ENCODE measurements at places on chromosomes 16 and 17.

GRCh38 chr16:57946181-57946801 is 24.6 kb downstream of the CNGB1 start:
- DNase-seq, result no peak

GRCh38 chr16:10552281-10552680 is 28.1 kb downstream of the EMP2 start:
- DNase-seq, result no peak

GRCh38 chr16:84271866-84272265 is 22.8 kb upstream of the WFDC1 start:
- peak; percentile 28 for DNase-seq

DNA sequence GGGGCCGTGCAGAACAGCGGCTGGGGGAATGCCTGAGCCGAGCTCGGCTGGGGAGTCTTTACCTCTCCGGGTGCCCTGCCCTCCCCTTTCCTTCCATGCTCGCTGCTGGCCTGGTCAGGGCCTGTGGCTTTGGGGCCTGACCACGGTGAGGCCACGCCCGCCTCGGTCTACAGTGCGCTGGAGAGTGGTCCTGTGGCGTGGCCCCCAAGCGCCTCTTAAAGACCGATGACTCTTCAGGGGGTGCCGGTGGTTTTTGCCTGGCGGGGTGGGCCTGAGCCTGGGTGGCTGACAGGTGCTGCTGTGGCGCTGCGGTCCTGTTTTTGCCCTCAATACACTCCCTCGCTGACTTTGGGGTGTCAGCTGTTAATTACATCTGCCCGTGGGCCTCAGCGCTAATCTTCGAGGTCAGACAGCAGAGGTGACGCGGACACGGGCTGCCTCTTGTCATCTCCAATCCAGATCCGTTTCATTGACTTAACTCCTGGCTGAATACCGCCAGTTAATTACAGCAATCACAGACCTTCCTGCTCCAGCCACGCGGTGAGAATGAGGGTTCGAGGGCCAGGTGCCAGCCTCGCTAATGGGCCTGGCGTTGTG is 29.7 kb downstream of the GSE1 start:
- DNase-seq, result no peak

DNA sequence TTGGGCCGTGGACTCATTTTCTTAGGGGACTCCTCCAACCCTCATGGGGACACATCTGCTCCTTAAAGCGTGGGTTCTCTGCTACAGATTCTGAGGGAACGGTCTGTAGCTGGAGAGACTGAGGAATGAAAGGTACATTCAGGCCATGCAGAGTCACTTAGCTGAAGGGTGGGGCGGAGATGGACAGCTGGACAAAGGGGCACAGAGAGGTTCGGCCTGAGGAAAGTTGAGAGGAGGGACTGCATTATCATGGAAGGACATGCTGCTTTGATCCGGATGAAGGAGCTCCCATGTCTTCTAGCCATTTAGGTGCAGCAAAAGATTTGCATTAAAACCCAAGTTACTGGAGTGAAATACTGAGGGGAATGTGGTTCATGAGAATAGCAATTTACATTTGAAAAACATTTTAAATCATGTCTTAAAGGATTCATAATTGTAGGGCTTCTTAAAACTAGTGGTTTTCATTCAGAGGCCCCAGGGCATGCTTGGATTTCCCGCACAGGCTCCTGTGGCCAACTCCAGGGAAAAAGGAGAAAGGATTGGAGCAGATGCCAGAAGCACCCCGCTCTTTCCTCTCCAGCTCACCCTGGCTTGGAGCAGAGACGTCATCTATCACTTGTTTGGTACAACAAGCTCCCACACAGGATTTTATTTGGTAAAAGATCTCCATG is 54.2 kb downstream of the CDRT4 start:
- DNase-seq, result no peak

- DNase-seq, result no peak
These were observed 26.4 kb upstream of the MRPS23 start for GRCh38 chr17:57876023-57876865.

DNA sequence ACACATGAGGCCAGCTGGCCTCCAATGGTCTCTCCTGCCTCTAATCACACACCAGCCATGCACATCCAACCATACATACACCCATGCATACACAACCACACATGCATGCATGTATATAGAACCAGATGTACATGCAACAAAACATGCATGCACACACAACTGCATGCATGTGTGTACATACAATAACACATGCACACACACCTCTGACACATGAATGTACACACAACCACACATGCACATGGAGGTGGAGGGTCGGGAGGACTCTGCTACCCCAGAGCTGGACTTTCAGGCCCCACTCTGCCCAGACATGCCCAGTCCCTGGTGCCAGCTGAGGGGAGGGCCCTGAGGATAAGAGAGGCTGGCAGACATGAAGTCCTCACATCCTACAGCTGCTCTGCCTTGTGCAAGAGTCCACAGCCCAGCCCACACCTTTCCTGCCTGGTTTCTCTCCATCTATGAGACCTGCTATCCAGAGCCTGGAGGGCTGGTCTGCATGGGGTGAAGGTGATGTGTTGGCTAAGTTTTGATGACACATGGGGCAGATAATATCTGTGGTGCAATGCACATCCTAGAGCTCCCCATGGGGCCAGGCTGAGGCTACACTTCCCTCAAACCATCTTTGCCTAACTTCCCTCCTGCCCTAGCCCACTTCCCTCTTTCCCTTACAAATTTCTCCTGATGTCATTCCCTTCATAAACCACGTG is 50.9 kb upstream of the SDK2 start:
- no peak for DNase-seq

GRCh38 chr16:54048586-54049495 is 237.7 kb downstream of the IRX3 start:
- DNase-seq, result no peak

- no peak for DNase-seq
These were observed 7.2 kb downstream of the SLC43A2 start for GRCh38 chr17:1621273-1621954.

DNA sequence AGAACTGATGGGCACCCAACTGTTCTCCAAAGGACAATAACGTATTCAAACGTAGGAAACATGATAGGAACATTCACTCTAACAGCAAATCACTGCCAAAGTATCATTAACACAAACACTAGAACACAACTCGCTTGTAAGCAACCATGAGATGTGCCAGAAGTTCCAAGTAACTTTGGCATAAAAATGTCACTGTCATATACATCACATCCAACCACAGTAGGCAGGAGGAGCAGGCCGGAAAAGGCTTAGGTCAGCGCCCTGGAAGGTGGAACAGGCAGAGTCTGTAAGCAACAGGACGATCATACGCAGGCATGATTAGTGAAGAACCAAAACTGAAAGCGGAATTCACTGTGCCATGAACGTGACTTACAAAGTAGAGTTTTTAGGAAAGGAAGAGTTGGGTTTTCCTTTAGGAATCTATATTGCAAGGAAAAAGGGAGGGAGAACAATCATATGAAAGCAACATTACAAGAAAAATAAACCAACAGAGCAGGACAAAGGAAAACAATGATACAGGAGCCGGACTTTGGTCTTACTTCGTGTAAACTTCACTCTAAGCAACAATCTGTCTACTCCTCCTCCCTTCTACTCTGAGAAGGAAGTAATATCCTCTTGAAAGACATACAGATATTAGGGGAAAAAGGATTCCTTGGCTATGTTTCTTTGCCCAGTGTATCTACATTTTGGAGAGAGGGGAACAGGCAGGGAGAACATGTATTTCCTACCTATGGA is 52.3 kb downstream of the YWHAE start:
- no peak for DNase-seq

DNA sequence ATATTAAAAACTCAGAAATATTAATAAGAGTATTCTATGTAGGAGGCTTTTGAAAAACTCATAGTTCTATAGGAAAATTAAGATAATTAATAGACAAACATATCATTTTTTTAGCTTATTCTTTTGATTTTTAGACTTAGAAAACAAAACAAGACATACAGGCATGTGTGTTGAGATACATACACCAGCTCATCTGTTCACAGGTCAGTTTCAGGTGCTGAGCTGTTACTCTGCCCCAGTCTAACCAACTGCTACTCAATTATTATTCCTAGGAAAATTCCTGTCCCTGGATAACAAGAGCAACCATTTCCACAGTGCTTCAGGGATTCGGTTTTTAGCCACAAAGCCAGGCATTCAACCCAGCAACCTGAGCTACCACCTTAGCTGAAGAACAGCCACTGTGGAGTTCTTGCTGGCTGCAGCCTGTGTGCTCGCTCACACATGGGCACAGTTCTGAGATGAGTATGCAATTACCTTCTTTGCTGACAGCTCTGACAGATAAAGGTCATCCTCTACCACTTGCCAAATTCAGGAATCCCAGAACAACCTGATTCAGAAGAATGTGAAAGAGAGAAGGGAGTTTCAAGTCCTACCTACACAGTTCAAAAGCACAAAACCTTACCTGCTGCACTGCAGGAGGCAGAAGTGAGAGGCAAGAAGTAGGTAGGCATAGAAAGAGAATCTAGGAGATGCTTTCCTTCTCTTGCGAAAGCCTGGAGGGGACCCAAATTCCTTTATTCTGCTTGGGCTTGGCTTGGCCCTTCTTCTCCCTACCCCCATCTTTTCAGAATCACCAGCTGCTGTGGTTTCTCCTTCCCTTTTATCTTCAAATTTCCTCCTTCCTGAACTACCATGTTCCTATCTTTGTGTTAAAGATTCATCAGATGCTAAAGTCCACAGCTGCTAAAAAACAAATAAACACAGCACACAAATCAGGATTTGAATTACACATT is 62.7 kb downstream of the TEX2 start:
- peak; percentile 54 for DNase-seq

DNA sequence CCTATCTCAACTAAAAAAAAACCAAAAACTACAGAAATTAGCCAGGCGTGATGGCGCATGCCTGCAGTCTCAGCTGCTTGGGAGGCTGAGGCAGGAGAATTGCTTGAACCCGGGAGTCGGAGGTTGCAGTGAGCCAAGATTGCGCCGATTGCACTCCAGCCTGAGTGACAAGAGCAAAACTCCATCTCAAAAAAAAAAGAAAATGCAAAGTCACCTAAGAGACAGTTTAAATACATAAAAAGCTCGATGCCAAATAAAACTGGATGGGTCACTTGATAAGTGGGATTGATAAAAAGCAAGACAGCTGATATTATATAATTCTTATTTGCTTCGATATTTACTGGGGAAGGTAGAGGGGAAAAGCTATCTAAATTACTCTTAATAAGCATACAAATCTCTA is 15.8 kb upstream of the KANSL1 start:
- no peak for DNase-seq
